ENCODE measurements at places on chromosomes 12 and 14.

DNA sequence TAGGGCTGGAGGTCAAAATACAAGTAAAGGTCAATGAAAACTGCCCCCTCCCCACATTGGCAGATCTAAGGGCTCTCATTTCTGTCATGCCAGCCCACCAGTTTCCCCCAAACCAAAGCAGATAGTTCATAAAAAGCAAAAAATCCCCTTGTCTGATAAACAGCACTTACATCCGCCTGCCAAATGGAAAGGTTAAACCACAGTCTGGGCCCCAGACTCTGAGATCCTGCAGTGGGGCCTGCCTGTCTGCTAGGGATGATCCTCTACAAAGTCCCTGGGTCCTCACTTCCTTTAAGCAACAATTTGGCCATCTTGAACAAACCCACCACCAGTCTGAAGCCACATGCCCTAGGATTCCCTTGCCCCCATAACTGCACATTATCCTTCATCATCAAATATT is 9.7 kb upstream of the RPS26 start:
- DNase-seq: peak; percentile 39

GRCh38 chr14:62209287-62209899 is 447.2 kb downstream of the SNAPC1 start:
- no peak for DNase-seq

- DNase-seq: no peak
Observed at GRCh38 chr12:66482351-66483203, 180.3 kb downstream of the HELB start.

DNA sequence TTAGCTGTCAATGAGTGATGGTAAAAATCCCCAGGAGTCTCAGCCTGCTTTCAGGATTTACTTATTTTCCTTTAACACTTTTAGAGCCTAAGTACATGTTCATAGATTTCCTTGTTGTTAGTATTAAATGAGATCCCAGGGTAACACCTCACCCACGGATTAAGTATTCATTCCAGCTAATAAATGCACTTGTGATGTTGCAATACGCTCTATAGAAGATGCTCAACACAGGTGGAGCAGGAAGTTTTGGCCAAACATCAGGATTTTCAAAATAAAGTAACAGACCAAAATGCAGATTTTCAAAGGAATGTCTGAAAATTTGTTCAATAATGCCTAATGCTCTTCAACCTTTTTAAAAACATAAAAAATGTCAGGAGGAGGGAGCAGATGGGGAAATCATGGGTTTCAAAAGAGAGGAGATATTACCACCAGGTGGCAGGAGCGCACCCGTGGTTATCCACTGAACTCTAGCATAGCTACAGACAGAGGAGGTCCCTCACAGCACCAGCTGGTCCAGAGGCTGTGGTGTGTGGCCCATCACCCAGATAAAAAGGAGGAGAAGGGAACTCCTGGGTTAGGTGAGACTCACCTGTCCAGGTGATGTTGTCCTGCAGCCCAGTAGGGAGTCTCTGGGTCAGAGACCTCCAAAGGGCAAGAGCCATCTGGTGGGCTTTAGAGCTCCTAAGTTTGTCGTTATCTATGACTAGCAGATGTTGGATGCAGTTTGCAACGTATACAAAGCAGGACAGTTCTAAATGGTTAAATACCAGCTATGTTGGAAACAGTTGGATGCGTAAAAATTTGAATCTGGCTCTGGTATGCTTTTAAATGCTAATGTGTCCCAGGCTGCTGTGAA is 1158.4 kb upstream of the TMEM132C start:
- peak; percentile 59 for DNase-seq

- DNase-seq: peak; percentile 20
Observed at GRCh38 chr14:67620217-67620785, 581 bp downstream of the ARG2 start.

DNA sequence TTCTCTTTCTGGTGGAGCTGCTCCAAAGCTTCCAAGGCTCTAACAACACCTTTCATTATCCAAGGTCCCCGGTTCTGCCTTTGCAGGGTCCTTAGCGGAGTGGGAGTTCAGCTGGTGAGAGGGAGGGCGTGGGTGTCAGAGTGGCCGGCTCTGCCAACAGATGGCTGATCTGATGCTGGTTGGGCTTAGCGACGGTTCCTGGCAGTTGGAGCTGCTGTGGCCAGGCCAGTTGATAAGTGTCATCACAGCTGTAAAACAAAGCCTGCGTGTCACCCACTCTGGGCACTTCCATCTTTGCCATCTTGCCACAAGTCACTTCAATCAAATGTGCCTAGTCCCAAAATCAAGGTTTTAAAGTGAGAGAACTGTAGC is 36.3 kb downstream of the RIN3 start:
- no peak for DNase-seq

- DNase-seq: no peak
Observed at GRCh38 chr14:68172627-68173026, 353.0 kb downstream of the RAD51B start.

DNA sequence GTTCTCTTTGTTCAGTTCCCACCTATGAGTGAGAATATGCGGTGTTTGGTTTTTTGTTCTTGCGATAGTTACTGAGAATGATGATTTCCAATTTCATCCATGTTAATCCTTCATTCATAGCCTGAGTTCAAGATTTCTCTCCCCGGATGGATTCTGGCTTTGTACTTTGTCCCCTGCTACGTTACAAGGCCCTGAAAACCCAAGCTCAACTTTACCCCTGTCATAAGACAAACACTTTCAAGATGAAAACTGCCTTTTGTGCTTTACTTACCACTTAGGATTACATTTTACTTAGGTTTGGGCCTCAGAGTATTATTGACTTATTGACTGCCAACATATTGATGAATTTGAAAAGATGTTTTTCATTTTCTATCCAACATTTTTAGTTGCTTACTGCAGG is 36.3 kb downstream of the FOXA1 start:
- no peak for DNase-seq

DNA sequence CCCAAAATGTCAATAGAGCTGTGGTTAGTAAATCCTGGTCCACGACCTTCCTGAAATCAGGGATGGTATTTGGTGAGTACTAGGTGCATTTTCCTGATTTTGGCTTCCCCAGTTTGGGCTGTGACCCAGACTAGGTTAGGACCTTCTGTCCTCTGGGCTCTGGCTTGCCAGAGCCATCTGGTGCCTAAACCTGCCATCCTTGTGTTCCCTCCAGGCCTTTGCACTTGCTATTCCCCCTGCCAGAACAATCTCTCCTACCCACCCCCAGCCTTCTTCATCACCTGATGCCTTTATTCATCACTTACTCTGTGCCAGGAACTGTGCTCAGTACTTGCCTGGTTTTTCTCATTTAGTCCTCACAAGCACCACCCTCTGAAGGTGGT is 216.7 kb downstream of the RBM19 start:
- no peak for DNase-seq
